Stimulated activated CD4-positive, alpha-beta T cell treated with anti-CD3 and anti-CD28 coated beads, Interleukin-1b, Interleukin-23, amount 100 ng/mL, for 24 hours (primary cell): ENCODE measurements at places on chromosomes 2 and 18.

DNA sequence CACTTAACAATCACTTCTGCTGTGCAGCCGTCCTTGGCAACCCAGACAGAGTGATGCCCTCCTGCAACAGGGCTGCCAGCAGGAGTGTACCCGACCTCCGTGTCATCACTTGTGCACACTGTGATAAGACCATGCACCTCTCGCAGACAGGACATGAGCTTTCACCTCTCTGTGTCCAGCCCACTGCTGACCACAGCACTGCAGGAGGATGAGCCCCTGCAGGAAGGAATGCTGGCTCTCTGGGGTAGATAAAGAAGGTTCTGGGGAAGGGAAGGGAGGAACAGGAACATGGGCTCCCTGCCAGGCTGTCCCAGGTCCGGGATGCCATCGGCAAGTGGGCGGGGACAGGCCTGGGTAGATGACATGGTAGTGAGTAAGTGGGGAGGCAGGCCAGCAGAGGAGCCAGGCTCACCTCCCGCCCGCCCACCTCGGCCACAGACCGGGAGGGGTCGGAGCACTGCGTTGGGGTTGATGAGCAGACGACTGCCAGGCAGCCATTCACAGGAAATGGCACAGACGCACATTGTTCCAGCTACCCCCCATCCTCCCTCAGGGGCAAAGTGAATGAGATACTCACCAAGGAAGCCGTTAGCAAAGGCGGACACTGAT, 18.6 kb upstream of the COL6A3 start:
- DNase-seq, result peak; percentile 43

GRCh38 chr18:79515944-79516351, 120.2 kb downstream of the NFATC1 start:
- DNase-seq, result no peak

GRCh38 chr2:47315475-47315874, 87.5 kb upstream of the MSH2 start:
- no peak for DNase-seq

DNA sequence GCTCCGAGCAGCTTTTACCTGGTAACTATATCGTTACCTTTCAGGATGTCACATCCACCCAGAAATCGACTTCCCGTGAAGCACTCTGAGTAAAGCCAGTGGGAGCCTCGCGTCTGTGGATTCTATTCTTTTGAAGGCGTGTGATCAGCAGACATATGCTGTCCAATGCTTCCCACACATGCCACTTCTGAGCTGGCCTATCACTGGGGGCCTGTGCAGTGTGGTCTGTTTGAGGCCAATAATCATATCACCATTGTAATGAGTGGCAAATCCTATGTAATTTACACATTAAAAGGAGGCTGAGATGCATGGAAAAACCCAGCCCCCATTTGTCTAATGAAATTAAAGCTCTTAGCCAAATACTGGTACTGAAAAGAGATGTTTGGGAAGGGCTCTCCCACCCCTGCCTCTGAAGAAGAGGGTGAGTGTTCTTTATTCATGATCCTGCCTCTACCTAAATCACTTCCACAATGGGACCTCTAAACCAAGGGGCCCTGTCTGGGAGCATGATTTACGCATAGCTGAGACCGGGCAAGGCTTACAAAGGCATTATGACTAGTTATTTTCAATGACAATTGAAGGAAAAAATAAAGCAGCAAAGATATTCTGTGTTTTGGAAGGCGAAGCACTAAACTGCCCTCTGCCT, 686.8 kb downstream of the ZEB2 start:
- no peak for DNase-seq

DNA sequence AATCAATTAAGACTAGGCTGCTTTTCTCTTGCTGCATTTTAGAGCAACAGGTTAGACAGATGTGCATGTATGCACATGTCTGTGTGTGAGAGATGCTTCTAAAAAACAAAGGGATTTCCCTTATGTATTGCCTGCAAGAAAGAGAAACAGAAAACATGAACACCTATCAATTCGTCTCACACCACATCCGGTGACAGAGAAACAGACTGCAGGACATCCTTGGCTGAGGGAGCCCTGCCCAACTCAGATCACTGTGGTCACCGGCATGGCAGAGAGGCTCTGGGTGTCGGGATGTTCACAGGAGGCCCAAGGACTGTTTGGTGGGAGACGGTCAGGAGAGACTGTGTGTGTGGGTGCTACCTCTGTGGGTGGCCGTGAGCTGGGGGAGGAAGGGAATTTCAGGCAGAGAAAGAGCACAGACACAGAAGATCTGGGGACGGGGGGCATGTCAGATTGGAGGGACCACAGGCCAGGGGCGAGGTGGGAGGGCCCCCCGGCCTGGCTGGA, 24.9 kb downstream of the FHL2 start:
- no peak for DNase-seq

GRCh38 chr2:19496646-19497045, 138.2 kb upstream of the OSR1 start:
- no peak for DNase-seq

- no peak for DNase-seq
Observed at GRCh38 chr2:166764216-166764615, 124.1 kb upstream of the XIRP2 start.

DNA sequence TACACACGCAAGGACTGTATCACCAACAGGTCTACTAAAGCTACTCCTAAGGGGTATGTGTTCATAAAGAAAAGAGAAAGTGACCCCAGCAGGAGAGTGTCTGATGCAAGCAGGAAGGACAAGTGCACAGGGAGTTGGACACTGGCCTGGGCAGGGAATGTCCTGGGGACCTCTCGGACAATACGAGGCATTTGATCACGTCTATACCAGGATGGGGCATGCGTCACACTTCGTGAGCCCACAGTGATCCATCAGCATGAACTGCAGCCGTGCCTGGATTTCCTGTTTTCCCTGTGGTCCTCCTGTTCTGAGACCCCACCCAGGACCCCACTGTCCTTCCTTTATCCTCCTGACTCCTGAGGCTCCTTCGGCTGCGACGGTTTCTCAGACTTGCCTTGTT, 113.9 kb downstream of the HDAC4 start:
- DNase-seq, result no peak

DNA sequence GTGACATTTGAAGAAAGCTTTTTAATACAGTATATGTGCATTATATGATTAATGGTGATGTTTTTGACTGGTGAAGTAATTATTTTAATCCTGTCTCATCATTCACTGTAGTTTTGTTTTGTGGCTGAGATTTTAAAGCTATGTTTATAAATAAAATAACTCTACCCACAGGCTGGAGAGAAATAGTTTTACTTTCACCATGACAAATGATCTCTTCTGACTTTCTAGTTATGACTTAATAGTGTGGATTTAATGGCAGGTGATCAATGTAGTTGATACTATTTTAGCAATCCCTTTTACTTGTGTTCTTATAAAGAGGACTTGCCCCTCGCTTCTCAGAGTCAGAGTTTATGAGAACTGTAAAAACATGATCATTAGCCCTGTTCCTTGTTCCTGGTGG, 289.5 kb upstream of the SIX3 start:
- DNase-seq, result no peak

GRCh38 chr2:11239147-11239546, 83.9 kb downstream of the SLC66A3 start:
- no peak for DNase-seq

GRCh38 chr2:72394541-72395070, 246.9 kb upstream of the CYP26B1 start:
- no peak for DNase-seq

DNA sequence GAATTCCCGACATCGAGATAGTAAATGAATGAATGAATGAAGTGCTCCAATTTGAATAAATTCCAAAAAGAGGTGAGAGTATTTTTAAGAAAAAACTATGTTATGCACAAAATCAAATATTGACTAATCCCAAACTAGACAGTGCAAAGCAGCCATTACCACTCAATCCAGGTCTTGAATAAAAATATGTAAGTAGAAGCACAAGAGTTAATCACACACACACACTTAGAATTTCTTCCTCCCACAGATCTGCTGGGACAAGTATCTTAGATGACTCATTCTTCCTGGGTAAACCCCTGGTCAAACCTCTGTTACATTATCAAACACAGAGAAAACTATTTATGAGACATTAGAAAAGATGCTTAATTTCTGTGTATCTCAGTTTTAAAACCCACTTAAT, 102.0 kb downstream of the PLA2R1 start:
- no peak for DNase-seq

DNA sequence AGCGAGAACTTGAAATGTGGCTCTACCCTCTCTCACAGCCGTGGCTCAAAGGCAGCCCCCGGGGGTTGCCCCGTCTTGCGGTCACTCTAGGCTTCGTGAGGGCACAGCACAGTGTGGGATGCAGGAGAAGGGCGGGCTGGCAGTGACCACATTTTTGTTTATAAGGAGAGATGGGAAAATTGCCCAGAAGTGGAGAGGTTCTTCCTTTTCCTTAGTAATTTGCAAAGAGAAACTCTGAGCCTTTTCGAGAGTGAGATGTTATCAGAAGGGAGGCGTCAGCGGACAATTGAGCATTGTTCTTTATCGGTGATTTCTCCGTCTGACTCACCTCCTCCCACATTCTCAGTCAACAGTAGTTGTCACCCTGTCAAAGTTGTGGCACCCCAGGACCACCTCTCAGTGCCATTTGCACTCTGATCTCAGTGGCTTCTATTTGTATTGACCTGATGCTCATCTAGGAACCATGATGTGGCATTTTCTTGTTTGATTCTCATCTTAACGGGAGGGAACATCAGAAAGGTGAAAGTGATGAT, 89.6 kb downstream of the ACAA2 start:
- DNase-seq, result no peak

DNA sequence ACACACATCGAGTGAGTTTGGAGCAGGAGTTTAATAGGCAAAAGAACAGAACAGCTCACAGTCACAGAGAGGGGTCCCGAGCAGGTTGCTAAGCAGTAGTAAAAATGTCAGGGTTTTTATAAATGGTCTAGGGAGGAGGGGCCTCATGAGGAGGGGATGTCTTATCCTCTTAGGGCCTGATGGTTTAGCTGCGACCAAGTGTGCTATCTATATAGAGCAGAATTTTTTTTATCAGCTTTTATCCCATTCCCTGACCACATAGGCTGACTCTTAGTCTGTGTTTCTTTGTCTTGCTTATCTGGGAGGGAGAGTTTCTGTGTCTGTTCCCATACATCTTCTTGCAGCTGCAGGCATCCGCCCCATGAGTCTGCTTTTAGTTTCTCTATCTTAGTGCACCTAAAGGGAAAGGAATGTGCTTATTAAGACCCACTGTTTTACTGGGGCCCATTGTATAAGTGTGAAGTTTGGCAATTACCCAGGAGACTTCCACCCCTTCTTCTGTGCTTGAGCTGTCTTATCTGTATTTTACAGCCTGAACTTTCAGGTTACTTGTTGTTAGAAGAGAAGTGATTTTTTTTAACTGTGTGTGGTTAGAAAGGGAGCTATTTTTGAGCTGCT, 30.4 kb upstream of the GMCL1 start:
- DNase-seq, result no peak

DNA sequence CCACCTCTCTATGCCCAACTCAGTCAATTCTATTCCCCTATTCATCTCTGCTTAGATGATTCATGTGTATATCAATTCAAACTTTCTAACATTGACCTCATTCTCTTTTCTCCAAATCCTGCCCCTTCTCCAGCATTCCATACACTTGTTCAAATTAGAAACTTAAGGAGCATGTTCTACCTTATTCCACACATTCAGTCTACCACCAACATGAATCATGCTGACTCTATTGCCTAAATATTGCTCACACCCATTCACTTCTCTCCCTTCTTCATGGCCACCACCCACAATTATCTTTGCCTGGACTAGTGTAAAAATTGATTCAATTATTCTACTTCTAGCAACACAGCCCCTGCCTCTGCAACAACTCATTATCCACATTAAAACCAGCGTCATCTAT, 147.5 kb downstream of the VWC2L start:
- DNase-seq, result no peak

DNA sequence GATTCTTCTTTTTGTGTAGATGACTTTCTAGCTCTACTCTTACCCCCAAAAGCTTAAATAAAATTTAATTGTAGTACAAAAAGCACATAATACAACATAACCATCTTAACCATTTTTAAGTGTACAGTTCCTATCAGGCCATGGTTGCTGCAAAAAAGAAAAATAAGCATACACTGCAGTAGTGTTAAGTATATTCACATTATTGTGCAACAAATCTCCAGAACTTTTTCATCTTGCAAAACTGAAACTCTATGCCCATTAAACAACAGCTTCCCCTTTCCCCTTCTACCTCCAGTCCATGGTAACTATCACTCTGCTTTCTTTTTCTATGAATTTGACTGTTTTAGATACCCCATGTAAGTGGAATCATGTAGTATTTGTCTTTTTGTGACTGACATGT, 18.1 kb downstream of the PPM1B start:
- no peak for DNase-seq

DNA sequence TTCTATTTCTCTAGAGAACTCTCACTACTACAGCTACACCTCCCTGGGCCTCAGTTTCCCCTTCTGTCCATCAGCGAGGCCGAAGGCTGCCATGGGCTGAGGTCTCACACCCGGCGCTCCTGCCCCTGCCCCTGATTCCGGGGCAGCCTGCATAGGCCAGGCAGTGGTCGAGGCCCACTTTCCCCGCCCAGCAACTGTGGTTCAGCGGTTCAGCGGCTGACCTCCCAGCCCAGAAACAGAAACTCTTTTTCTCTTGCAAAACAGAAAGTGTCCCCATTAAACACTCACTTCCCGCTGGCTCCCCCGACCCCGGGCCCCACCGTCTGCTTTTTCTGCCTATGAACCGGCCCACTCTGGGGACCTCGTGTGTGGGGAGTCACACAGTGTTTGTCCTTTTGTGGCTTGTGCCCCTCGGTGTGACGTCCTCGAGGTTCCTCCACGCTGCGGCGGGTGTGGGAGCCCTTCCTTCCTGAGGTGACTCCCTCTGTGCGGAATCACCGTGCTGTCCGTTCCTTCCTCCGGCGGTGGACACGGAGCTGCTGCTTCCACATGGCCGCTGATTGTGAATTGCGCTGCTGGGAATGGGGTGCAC, 16.0 kb downstream of the PDCD1 start:
- no peak for DNase-seq

GRCh38 chr2:68391869-68392268, 26.8 kb downstream of the PLEK start:
- DNase-seq, result no peak

DNA sequence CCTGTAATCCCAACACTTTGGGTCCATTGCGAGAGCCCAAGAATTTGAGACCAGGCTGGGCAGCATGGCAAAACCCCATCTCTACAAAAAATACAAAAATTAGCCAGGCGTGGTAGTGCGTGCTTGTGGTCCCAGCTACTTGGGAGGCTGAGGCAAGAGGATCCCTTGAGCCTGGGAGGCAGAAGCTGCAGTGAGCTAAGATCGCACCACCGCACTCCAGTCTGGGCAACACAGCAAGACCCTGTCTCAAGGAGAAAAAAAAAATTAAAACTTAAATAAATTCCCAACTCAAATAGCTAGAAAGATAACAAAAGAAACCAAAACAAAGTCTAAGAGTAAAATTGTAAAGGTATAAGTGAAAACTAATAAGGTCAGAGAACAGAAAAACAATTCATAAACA, 6.2 kb downstream of the ASXL2 start:
- DNase-seq, result no peak

- no peak for DNase-seq
Observed at GRCh38 chr2:209476367-209477208, 52.7 kb downstream of the MAP2 start.

DNA sequence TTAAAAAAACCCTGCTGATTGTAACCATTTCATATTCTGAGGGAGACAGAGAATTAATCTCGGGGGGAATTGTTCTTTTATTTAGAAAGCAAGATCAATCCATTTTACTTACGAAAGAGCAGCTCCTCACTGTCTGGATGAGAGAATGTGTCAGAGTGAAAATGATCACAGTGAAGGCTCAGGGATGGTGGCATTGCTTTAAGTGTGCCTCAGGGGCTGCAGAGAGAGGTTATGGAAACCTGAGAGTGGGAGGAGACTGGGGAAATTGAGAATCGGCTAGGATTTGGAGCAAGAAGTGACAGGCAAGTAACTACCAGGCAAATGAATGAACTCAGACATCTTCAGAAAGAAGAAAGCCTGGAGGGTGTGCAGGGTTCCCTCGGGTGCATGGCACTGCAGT, 34.2 kb downstream of the MRPL35 start:
- DNase-seq, result no peak
